ENCODE measurements at places on chromosomes 2 and 18.

DNA sequence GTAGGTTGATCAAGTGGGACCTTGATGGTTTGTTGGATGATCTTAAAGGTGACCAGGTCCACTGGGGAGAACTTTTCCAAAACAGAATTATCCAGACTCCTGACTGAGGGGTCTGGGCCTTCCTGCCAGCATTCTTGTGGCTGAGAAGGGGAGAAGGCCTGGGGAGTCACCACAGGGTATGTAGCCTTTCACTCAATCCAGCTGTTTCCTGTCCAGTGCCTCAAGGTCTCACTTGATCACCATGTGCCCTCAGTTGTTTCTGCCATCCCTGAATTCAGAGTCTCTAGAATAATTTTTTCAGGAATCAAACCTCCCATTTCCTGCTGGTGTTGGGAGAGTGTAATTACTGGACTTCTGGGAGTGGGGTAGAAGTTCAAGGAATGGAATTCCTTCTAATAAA lies 54.4 kb upstream of the TANC1 start:
- DNase-seq = no peak

GRCh38 chr2:196759378-196759706 lies 40.1 kb downstream of the GTF3C3 start:
- DNase-seq = no peak

GRCh38 chr2:238785528-238785860 lies 62.4 kb upstream of the TWIST2 start:
- DNase-seq = no peak

DNA sequence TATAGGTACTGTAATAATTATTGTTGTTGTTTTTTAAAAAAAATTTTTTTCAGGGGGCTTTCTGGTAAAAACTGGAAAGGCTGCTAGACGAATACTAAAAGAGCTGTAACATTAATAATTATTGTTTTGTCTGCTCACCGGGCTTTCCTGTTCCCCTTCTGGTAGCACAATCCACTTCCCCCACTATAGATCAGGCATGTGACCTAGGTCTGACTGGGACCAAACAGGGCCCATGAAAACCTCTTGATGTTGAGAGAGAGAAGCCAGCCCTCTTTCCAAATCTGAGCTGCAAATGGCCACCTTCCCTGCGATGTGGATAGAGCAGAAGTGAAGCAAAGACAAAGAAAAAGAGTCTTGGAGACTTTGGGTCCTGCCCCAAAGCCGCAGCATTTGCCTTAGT lies 23.4 kb downstream of the SH2D6 start:
- DNase-seq = no peak

DNA sequence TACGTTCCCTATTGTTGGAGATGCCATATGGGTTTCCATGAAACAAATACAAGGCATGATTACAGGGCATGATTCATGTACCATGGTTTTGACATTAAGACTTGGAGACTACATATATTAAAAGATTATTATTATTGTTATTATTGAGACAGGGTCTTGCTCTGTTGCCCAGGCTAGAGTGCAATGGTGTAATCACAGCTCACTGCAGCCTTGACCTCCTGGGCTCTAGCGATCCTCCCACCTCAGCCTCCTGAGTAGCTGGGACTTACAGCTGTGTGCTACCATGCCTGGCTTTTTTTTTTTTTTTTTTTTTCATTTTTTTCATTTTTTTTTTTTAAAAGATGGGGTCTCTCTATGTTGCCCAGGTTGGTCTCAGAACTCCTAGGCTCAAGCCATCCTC lies 69.1 kb downstream of the MYOM1 start:
- no peak for DNase-seq

DNA sequence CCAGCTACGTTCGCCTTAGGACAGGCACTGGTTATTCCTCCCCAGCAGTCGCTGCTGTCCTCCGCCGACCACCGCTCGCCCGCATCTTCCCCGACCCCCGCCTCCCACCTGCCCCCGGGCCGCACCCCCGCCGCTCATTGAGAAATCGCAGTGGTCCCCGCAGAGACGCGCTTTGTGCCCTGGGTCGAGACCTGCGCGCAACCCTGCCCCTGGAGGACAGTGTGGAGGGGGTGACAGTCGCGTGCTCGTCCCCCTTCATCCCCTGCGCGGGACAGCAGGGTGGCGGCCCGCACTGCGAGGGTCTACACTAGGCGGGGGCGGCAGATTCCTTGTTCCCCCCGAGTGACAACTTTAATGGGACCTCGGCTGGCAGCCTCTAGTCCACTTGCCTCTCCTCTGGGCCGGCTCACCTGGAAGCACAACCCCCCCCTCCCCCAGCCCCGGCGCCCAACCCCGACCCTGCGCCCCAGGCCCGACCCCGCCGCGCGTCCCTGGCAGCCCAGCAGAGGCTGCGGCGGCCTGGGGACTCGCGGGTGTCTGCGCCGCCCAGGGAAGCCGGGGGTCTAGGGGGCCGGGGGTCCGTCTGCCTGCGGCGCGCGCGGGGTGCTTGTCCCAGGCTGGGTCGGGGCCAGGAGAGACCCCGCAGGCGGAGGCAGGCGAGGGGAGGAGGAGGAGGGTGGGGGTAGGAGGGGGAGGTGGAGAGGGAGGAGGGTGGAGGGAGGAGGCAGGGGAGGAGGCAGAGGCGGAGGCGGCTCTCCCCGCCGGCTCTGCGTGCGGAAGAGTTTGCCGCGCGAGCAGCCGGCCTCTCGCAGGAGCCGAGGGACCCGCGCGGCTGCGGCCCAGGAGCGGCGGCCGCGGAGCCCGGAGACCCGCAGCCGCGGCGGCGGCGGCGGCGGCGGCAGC lies at the start of gene NPAS2:
Gene NPAS2 (plus strand): TSS at position 770 of the 903 bp plus-strand sequence. CDS start 84,616 bp downstream, outside the sequence.
- no peak for DNase-seq

- DNase-seq = no peak
Observed at GRCh38 chr2:170715932-170716777, 1.0 kb downstream of the SP5 start.

- no peak for DNase-seq
Observed at GRCh38 chr2:192675681-192676080, 480.9 kb upstream of the TMEFF2 start.

DNA sequence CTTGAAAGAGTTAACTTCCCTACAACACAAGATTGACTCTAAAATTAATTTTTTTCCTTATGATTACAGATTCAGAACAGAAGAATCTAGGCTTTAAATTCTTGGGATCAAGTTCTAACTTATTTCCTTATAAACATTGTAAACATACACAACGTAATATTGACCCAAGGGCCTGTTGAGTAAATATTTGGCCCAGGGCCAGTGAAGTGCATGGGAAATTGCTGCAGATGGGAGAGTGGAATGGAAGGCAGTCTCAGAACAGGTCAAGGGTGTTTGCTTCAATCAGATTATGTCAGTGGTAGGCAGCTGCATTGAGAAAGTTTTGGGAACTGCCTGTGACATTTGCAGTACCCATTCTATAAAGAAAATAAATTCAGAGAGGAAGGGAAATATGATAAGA lies 137.6 kb downstream of the MYO1B start:
- no peak for DNase-seq

DNA sequence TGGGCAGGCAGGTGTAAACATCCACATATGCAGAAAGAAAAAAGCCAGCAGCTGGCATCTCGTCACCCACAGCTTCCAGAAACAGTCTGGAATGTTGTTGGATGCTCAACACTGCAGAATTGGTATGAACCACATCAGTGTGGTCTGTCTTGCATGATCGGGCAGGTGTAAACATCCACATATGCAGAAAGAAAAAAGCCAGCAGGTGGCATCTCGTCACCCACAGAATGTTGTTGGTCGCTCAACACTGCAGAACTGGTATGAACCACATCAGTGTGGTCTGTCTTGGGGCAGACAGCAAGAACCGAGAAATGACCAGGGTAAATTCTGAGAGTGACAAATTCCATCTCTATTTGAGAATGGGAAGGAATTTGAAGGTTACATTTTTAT lies 39.6 kb downstream of the DOCK10 start:
- no peak for DNase-seq

- no peak for DNase-seq
Observed at GRCh38 chr2:381181-381580, 93.3 kb upstream of the ALKAL2 start.

DNA sequence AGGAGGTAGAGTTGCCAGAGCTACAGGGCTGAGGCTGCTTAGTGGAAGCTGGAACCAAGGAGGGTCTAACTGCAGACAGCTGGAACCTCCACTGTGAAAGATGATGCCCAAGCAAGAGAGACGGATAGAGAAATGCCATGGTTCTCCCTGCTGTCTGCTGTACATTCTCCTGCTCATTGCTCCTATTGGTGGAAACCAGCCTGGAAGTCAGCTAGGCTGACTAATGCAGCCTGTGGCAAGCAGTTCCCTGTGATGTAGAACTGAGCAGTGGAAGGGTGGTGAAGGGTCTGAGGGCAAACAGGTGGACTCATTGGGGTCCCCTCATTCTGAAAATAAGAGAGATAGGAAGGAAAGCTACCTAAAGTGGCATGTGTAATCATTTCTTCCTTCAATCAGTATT lies 563.6 kb downstream of the SLC4A3 start:
- DNase-seq = no peak

GRCh38 chr2:29561181-29561580 lies 360.2 kb downstream of the ALK start:
- DNase-seq = no peak

GRCh38 chr18:31424383-31424988 lies 23.1 kb upstream of the DSG3 start:
- DNase-seq = no peak

DNA sequence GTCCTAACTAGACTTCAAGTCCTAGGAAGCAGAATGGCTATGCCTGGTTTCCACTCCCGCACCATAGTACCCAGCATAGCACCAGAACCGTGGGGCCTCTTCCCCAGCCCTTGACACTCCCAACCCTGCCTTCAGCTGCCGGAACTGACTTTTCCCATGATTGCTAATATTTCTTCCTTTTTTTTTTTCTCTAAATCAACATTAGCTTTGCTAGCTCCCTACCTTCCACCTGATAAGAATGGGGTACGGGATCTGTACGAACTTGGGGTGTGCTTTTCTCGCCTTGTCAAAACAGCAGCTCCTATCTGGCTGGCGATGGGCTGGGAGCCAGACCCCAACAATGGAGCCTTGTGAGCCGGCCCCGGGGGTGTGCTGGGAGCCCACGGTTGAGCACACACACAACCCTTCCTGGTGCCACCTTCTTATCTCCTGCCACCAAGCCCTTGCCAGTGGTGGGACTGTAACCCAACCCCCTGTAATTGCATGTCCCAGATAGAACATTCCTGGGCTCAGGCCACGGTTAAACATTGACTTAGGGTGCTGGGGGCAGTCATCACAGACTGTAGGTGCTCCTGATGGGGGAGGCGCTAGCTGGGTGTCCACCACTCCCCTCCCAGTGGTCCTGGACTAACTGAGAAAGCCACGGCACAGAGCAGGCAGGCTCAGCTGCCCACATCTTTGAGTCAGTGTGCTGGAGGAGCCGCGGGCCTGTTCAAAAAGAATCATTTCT lies 213.0 kb upstream of the HAAO start:
- no peak for DNase-seq

- no peak for DNase-seq
Observed at GRCh38 chr2:133768256-133768655, 200.0 kb upstream of the NCKAP5 start.
